Activated CD4-positive, alpha-beta T cell treated with anti-CD3 and anti-CD28 coated beads, Interleukin-2, amount 50 U/mL, for 1 hour (primary cell): ENCODE measurements at places on chromosomes 12 and 14.

GRCh38 chr12:94982456-94982855, 21.0 kb downstream of the NDUFA12 start:
- no peak for DNase-seq

DNA sequence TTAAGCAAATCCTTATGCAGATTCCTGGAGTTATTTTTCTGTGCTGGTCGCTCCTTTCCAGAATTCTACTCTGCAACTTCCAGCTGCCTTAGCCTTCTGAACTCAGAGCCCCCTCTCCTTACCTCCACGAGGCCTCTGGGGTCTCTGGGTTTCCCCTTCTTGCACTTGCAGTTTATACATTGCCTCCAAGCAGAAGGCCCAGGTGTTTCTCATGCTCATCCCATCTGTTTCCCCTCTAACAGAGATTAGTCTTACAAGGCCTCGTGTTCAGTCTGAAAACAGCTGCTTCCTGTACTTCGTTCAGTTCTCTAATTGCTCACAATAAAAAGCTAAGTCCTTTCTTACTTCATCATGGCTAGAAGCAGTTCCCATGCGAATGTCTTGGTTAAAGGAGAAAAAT, 134.4 kb upstream of the FGD4 start:
- no peak for DNase-seq

GRCh38 chr14:53956427-53957201, at the start of gene BMP4:
Gene BMP4, minus strand, starts transcription at chr14:53956825. Its CDS starts 4,603 bp downstream, at chr14:53952222.
- no peak for DNase-seq

DNA sequence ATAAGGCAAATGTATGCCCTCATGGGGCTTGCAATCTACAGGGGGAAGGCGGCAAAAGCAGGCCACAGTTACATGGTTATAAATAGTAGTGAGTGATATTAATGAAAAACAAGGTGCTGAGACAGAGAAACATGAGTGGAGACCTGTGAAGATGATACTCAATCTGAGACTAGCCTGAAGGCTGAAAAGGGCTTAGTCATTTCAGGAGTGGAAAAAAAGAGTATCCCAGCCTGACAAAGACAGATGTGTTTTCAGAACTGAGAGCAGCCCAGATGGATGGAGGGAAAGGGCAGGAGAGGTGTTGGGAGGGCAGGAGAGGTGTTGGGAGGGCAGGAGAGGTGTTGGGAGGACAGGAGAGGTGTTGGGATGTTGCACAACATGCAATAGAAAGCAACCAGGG, 181.9 kb downstream of the C12orf42 start:
- no peak for DNase-seq

- no peak for DNase-seq
Observed at GRCh38 chr12:81083906-81084513, 6.1 kb downstream of the ACSS3 start.

- no peak for DNase-seq
Observed at GRCh38 chr14:68668531-68668930, 124.3 kb downstream of the ZFP36L1 start.

- no peak for DNase-seq
Observed at GRCh38 chr14:61433169-61433568, 111.8 kb downstream of the PRKCH start.

GRCh38 chr14:71143381-71144290, 236.4 kb downstream of the PCNX1 start:
- no peak for DNase-seq

GRCh38 chr12:106982229-106982628, 4.7 kb downstream of the MTERF2 start:
- DNase-seq, result no peak

- DNase-seq, result no peak
Observed at GRCh38 chr12:131282292-131283080, 328.8 kb downstream of the ADGRD1 start.

DNA sequence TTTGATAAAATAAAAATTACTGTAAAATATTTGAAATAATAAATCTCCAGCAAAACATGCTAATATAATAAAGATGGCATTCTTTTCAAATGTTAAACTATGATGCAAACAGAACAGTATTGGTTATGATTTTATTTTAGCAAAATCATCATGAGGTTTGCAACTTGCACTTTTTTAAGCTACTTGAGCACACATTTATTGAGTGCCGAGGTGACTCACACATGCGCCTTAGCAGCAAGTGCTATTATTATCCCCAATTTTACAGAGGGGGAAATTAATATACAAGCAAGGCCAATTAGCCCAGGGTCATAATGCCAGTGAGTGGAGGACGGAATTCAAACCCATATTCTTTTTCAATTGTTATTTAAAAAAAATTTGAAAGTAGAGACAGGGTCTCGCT, 7.3 kb downstream of the DYRK4 start:
- DNase-seq, result no peak

- DNase-seq, result no peak
Observed at GRCh38 chr12:38588624-38589305, 272.2 kb downstream of the ALG10B start.

DNA sequence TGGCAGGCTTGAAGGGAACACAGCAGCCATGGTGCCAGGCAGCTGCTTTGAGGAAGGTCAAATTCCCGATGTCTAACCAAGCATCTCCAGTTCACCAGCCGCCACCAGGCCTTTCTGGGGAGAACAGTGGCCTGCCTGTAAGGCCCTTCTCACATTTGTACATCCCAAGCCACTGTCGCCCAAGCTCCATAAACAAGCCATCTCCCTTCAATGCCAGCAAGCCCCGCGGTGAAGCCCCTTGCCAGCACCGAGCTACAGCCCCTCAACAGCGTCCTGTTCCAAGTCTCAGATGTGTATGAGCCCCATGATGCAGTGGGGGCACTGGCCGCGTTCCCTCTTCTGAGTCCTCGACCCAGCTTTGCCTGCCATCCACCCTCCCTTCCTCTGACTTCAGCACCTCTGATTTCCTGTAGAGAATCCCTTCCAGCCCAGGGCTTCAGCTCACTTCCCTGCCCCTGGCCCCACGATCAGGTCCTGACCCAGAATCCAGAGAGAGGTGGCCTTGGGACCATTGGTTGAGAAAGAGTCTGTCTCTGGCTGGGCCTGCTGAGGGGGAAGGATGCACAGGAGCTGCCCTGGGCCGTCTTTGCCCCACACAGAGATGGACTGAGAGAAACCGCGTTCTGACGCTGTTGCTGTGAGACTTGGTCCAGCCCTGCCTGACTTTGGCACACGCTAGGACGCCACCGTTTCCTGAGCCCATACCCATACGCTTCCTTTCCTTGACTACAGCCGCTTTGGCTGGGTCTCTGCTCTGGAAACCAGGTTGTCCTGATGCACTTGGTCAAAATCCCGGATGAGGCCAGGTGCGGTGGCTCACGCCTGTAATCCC, 1.9 kb upstream of the MMP17 start:
- no peak for DNase-seq

- no peak for DNase-seq
Observed at GRCh38 chr12:118346895-118347294, 25.8 kb downstream of the TAOK3 start.

- DNase-seq, result no peak
Observed at GRCh38 chr12:12908252-12908651, 16.9 kb downstream of the GPRC5A start.

- no peak for DNase-seq
Observed at GRCh38 chr12:69534389-69534822, 50.9 kb upstream of the CCT2 start.

DNA sequence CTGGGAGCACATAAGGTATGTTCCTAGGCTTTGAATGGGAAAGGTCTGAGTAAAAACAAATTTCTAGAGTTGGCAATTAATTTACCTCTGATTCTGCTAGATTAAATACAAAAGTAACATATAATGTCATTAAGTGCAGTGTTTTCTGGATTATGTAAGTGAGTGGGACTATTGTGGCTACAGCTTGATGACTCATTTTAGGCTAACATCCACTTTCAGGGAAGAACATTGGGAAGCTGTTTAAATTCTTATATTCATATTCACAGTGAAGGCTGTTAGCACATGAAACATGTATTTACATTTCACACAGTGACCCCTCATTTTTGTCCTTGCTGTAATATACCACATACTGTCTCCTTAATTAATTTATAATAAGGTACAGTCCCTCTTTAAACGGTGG, 13.2 kb upstream of the BMAL2 start:
- no peak for DNase-seq

DNA sequence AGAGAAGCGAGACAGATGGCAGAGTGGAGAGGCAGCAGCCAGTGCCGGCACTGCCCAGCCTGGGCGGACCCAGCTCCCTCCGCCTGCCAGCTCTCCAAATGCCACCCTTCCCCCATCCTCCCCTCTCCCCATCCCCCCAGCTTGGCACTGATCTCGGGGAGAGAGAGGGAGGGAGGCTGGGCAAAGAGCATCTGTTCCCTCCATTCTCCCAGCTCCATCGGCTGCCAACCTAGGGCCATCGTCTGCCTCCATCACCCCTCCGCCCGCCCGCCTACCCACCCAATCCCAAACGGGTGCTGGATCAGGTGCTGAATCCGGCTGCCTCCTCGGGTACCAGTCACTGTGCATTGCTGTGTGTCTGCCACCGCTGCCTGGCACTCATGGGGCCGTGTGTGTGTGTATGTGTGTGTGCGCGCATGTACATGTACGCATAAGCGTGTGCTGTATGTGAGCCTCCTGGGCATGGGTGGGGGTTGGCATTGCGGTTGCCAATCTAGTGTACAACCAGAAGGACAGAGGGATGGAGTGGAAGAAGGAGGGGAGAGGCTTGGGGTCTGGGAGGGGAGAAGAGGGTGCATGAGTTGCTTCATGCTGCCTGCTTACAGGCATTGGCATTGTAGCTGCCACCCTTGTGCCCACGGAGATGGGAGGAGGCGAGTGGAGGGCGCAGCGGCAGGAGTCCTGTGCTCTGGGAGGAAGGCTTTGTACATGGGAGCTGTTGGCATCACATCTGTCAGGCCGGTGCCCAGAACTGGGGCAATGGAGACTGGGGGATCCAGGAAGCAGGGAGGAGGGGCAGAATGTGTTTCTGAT, 38.4 kb downstream of the ZFHX2 start:
- DNase-seq, result no peak

- DNase-seq, result no peak
Observed at GRCh38 chr14:64123241-64123822, 170.8 kb downstream of the ESR2 start.

GRCh38 chr14:79493081-79493645, 718.1 kb downstream of the DIO2 start:
- DNase-seq, result no peak

GRCh38 chr12:54370171-54370730, 6.0 kb upstream of the GPR84 start:
- no peak for DNase-seq

DNA sequence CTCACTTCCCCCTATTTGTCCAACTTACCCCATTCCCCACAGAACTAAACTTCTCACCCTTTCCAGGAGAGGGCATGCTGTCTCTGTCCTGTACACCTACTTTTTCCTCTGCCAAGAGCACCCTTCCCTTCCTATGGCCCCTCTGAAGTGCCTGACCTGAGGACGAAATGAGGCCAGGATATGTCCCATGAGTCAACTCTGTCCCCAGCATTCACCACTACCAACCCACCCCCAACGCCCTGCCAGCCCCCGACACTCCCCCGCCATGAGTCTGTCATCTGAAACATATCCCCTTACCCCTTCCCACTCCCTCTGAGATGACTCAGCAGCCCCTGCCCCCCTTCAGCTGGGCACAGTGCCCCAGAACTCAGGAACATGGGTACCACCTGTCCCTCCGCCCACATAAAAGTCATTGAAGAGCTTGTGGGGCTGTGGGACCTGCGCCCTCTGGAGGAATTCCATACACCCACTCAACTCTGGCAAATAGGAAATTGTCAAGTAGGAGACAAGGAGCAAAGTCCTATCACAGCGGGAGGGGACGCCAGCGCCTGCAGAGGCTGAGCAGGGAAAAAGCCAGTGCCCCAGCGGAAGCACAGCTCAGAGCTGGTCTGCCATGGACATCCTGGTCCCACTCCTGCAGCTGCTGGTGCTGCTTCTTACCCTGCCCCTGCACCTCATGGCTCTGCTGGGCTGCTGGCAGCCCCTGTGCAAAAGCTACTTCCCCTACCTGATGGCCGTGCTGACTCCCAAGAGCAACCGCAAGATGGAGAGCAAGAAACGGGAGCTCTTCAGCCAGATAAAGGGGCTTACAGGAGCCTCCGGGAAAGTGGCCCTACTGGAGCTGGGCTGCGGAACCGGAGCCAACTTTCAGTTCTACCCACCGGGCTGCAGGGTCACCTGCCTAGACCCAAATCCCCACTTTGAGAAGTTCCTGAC, 26.3 kb downstream of the ITGA7 start:
- DNase-seq, result no peak

DNA sequence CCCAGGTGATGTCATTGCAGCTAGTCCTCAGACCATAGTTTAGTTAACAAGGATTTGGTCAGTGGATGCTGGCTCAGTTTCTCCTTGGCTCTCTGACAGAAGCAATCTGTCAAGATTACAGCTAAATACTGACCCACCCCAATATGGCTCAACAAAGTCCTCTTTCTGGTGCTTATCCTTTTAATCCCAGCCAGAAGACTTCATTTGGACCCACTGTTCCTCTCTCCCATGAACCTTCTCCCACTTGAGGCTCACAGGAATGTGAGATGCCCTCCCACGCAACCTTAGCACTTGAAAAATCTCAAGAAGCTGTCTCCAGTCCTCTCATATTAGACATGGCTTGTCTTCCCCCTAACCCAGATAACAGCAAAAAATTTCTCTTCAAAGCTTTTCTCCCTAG, 47.7 kb downstream of the C12orf50 start:
- no peak for DNase-seq

DNA sequence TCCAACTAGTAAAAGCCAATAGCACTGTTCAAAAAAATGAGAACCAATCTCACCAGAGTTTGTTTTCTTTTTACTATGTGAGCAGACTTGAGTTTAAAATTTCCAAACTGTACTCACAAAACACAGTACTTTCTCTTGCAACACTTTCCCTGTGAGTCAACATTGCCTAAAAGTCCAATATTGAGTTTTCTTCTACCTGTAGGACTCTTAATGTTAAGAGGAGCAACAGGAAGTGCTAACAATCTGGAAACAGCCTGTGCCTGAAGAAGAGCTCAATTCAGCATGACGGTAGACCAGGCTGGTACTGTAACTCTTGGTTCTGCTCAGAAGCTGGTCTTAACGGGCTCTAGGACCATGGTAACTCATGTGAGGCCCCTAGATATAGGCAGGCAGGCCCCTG, 144.3 kb downstream of the MED13L start:
- no peak for DNase-seq

GRCh38 chr12:130818635-130819576, 20.1 kb downstream of the STX2 start:
- peak; percentile 74 for DNase-seq

DNA sequence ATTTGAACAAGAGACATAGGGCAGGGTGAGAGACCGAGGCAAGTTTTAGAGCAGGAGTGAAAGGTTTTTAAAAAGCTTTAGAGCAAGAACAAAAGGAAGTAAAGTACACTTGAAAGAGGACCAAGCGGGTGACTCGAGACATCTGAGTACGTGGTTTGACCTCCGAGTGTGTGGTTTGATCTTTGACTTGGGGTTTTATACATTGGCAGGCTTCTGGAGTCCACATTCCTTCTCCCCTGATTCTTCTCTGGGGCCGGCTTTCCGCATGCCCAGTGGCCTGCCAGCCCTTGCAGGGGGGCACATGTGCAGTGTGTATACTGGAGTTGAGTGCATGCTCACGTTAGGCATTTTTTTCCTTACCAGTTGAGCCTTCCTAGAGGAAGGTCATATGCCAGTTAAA, 96.3 kb downstream of the SLC15A4 start:
- no peak for DNase-seq
